ENCODE measurements at places on chromosomes 12 and 14.

- DNase-seq: peak; percentile 56
Measured at GRCh38 chr12:49776413-49776812, 35.1 kb downstream of the TMBIM6 start.

GRCh38 chr14:59359431-59360124, 105.6 kb downstream of the GPR135 start:
- DNase-seq: no peak

GRCh38 chr12:15116086-15116485, 105.1 kb downstream of the RERG start:
- DNase-seq: no peak

- DNase-seq: no peak
Measured at GRCh38 chr12:3160081-3160480, 82.9 kb downstream of the TSPAN9 start.

- DNase-seq: no peak
Measured at GRCh38 chr12:52197371-52198231, 5.8 kb upstream of the KRT80 start.

- no peak for DNase-seq
Measured at GRCh38 chr14:64465191-64465822, at the start of gene AKAP5. Gene AKAP5 (plus strand): TSS chr14:64465499. CDS start chr14:64468395, 2,896 bp downstream.

- DNase-seq: no peak
Measured at GRCh38 chr14:99753225-99754140, 39.7 kb upstream of the EML1 start.

DNA sequence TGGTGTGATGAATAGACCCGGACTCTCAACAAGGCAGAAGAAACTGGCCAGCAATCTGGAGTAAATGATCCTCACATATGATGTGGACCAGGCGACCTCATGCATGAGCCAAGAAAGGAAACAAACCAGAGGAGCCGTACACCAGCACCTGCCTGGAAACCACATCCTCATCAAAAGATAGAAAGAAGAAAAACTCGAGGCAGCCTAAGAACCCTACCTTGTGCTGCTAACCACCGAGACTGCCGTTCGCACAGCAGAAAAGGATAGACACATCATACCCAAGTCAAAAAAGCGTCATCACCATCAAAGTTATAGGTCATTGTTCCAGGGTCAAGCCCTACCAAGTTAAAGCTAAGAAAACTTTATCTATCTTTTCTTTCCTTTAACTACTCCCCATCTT, 66.7 kb downstream of the RESF1 start:
- no peak for DNase-seq

DNA sequence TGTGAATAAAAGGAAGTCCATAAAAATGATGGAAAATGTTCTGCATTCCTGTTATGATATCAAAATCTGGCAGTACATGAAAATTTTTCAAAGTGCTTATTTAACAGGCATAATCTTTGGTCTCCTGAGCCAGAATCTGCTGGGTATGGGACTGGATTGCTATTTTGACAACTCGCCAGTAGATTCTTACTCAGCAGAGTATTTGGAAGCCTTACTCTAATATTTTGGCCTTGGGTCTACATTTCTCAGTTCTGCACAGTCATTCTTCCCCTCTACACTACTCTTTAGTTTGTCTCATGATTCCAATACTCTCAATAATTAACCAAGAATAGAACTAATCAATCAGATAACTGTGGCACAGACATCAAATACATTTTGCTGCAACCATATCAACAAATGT, 1.1 kb upstream of the SLCO1B1 start:
- no peak for DNase-seq

- no peak for DNase-seq
Measured at GRCh38 chr12:71576496-71576895, 87.2 kb downstream of the ZFC3H1 start.

- DNase-seq: no peak
Measured at GRCh38 chr12:88245905-88246304, 103.8 kb downstream of the TMTC3 start.

GRCh38 chr12:30120522-30120921, 336.8 kb upstream of the TMTC1 start:
- DNase-seq: no peak
